Right forelimb (tissue), 1 donor: ENCODE measurements at places on chromosomes 6 and 20.

DNA sequence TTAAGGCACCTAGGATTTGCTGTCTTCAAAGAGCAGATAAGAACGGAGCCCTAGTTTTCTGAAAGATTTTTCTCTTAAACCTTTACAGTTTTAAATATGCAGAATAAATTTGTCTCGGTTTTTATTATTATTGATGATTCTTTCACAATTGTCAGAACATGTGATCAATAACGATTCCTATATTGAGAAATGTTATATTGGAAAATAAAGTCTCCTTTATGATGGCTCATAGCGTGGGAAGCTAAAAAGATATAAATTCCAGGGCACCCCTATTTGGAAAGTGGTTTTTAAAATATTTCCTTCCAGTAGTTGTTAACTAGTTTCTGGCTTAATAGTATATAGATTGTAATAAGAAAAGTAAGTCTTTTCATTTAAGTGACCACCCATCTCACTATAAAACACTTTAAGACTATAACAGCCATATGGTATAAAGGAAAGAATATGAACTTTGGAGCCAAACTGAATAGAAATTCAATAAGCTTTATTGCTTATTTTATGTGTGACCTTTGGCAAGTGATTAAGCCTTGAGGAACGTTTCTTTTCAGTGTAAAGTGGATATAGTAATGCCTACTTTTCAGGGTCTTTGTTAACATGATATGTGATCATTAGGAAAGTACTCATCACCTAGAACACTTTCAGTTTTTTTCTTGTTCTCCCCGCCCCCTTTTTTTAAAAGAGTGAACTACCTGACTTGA lies 369.6 kb downstream of the LAMA2 start:
- DNase-seq = no peak

GRCh38 chr6:3422435-3423070 lies 34.3 kb downstream of the SLC22A23 start:
- no peak for DNase-seq

GRCh38 chr6:18473755-18474154 lies 86.6 kb downstream of the RNF144B start:
- no peak for DNase-seq

- no peak for DNase-seq
Observed at GRCh38 chr6:81773887-81774286, 21.4 kb upstream of the TENT5A start.

GRCh38 chr20:32828029-32828680 lies 8.4 kb downstream of the MAPRE1 start:
- DNase-seq = no peak

- no peak for DNase-seq
Observed at GRCh38 chr20:8464368-8464767, 332.3 kb downstream of the PLCB1 start.

DNA sequence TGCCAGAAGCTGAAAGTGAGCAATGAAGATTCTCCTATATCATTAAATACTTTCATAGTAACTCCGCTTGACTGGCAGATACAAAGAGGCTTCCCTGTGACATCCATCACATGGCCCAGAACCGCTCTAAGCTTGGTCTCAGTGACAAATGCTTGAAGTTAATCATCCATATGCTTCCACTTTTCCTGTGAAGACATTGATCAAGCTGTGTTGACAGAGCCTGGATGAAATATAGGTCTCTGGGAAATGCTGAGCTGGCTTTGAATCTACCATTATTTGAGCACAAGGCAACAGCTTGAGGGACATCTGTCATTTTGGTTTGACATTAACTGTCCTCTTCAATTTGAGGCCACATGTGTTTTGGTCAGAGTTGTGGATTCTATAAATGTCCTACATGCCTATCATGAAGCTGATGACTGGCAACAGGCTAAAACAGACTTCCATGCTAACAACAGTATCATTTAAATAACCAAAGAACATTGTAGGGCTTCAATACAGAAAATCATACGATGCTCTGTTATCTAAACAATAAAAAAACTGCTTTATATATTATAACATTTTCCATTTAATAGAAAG lies 402.2 kb upstream of the IRAK1BP1 start:
- no peak for DNase-seq

DNA sequence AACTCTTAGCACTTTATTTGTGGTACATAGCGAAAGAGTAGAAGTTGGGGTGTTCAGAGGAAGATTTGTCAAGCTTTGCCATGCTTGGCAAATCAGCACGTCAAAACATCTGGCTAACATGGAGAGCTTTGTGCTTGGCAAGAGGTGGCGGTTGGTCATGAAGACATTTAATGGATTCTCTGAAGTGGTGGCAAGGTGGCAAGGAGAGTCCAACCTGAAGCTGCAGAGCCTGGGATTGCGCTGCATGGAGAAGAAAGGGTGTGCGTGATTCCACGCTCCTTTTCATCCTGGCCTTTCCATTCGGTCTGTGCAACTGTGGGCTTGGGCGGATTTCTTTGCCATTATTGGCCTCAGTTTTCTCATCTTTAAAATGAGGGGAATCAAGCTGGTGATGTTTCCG lies 3.1 kb downstream of the PYGB start:
- no peak for DNase-seq

DNA sequence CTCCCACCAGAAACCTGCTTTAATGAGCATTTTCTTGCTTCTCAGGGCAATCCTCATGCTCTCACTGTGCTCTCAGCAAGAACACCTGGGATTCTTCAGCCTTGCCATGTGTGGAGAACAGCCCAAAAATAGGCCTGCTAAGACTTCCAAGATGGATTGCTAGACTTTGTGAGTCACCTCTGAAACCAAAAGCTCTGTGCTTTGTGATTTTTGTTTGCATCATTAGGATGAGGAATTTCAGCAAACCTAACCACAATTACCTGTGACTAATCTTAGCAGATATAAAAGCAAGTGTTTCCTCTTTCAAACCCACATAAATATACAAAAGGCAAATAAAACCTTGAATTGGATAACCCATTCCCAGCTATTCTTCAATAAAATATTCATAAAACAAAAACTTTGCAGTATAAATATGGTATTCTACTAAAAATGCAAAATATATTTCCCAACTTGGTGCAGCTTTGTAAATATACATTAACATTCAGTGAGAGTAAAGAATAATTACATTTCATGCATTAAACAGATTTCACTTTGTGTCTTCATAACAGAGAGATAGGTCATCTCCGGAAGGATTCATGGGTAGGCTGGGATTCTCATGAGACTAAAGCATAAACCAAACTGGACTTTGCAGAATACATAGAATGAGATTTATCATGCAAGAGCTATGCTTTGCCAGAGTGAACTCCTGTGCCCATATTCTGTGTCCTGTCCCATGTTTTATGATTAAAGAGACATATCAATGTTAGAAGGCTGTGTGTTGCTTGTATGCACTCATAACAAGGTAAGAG lies 33.5 kb downstream of the TPBG start:
- no peak for DNase-seq

GRCh38 chr20:54611708-54612412 lies 136.5 kb downstream of the DOK5 start:
- DNase-seq = peak; percentile 49

- no peak for DNase-seq
Observed at GRCh38 chr6:163181666-163182180, 232.8 kb upstream of the QKI start.

DNA sequence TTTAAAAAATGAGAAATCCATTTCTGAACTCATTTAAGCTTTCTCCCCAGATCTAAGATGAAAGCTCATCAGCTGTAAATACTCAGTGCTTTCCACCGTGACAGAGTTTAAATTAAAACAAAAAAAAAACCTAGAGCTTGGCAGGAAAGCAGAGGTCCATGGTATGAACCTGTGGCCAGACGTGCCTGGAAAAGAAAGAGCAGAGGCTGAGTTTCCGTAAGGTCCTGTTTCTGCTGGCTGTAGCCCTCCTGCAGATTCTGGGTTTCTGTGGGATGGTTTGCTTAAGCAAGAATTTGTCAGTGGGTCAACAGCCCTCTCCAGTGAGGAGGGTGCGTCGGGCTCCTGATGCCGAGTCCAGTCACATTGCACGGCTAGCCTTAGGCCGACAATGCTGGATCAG lies 383.2 kb downstream of the SAMD5 start:
- DNase-seq = no peak

- DNase-seq = peak; percentile 49
Observed at GRCh38 chr6:43181621-43181941, 415 bp upstream of the CUL9 start.

GRCh38 chr6:156598855-156599180 lies 178.4 kb upstream of the ARID1B start:
- no peak for DNase-seq

DNA sequence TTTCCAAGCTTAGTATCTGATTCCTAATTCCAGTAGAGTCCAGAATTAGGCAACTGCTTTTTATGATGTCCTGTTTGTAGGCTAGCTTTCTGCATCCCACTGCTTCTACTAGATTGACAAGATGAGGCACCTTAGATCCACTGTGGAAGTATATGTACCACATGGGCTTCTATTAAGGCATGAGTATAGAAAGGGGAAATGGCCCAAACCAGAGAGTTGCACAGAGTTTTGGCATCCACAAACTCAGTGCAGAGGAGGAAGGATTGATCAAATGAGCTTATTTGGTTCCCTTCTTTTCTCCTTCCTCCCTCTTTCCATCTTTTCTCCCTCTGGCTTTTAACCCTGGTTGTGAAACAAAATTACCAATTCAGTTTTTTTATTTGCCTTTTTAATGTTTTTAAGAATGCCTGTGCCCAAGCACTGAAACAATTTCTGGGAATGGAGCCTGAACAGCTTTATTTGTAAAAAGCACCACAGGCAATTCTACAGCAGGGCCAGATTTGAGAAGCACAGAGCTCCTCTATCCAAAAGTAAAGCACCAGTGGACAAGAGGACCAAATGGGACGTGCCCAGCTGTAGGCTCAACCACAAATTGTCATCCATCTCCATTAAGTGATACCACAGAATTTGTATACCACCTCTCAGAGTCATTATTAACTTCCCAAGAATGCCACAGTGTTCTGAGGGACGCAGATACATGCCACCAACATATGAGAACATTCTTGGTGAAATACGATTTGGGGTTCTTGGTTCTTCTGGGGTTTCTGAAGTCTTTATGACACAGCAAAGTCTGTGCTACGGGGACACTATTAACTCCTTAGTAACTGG lies 969.1 kb downstream of the KIF16B start:
- no peak for DNase-seq

- peak; percentile 76 for DNase-seq
Observed at GRCh38 chr6:112251171-112251875, 3.0 kb downstream of the LAMA4 start.

DNA sequence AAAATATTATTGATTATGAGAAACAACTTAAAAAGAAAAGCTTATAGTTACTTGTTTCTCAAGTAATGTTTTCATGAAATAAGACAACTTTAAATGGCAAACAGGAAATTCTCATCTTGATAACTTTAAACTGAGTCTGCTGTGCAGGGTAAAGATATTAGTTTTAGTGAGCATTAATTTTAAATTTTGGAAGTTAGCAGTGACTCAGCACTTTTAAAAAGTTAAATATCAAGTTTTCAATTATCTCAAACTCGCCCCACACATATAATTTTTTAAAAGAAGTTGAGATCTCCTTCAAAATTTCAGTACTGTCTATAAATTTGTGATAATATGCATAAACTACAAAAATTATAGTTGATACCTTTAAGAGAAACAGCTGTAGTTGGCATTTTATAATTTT lies 337.3 kb upstream of the NT5E start:
- DNase-seq = no peak

GRCh38 chr6:157229132-157229618 lies 94.1 kb downstream of the TMEM242 start:
- DNase-seq = no peak

GRCh38 chr6:23532227-23532626 lies 593.8 kb upstream of the NRSN1 start:
- no peak for DNase-seq

DNA sequence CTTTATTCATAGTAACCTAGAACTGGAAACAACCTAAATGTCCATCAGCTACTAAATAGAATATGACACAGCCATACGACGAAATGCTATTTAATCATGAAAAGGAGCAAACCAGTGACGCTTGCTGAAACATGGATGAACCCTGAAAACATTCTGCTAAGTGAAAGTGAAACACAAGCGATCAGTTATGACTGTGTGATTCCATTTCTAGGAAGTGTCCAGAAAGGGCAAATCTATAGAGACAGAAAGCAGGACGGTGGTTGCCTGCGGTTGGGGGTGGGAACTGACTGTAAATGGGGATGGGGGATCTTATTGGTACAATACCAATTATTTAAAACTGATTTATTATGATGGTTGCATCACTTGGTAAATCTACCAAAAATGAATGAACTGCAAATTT lies 126.8 kb downstream of the IPCEF1 start:
- DNase-seq = no peak
